Left forelimb (tissue), 1 donor: ENCODE measurements at places on chromosomes 13 and 19.

DNA sequence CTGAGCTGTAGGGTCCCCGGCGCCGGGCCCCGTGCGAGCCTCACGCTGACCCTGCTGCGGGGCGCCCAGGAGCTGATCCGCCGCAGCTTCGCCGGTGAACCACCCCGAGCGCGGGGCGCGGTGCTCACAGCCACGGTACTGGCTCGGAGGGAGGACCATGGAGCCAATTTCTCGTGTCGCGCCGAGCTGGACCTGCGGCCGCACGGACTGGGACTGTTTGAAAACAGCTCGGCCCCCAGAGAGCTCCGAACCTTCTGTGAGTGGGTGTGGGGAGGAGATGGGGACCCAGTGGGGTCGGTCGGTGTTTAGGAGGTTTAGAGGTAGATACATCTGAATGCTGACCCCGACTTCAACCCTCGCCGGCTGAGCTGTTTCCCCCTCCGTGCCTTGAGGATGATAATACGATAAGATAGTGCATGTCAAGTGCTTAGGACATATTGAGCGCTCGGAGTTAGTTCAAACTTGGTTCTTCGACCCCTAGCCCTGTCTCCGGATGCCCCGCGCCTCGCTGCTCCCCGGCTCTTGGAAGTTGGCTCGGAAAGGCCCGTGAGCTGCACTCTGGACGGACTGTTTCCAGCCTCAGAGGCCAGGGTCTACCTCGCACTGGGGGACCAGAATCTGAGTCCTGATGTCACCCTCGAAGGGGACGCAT lies 1.9 kb downstream of the ICAM5 start:
- DNase-seq = peak; percentile 64

DNA sequence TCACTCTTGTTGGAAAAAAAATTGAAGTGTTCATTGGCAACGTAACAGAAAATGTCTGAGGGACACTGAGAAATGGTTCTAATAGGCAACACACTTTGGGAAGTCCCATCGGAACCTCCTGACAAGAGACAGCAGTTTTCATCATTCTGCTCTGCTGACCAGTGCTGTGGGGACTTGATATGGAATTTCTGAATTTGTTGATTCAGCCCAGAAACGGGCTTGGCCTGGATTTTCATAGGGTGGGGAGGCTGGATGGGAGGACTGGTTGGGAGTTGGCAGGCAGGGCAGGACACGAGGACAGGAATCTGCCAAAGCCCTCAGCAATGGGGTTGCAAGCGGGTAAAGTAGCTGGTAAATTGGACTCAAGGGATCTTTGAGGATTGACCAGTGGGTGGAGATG lies 96.5 kb downstream of the DCT start:
- no peak for DNase-seq

DNA sequence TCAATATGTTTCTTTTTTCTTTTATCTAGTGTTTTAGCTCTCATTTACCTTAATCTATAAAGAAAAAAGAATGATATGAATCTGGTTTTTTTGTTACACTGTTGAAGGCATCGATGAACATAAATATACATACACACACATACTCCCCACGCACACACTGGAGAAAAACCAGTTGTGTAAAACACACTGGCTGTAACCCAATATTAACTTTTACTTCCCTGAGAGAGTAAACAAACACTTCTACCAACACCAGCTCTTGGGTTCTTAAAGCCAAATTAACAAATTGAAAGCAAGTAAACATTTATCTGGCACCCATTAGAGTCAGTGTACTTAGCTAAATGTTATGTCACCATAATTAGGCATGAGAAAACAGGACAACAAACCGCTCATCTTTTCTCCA lies 145.7 kb downstream of the ABCC4 start:
- no peak for DNase-seq

- DNase-seq = no peak
Measured at GRCh38 chr13:112657850-112658445, 31.9 kb upstream of the ATP11A start.

- DNase-seq = no peak
Measured at GRCh38 chr13:112695121-112695520, 5.3 kb downstream of the ATP11A start.

DNA sequence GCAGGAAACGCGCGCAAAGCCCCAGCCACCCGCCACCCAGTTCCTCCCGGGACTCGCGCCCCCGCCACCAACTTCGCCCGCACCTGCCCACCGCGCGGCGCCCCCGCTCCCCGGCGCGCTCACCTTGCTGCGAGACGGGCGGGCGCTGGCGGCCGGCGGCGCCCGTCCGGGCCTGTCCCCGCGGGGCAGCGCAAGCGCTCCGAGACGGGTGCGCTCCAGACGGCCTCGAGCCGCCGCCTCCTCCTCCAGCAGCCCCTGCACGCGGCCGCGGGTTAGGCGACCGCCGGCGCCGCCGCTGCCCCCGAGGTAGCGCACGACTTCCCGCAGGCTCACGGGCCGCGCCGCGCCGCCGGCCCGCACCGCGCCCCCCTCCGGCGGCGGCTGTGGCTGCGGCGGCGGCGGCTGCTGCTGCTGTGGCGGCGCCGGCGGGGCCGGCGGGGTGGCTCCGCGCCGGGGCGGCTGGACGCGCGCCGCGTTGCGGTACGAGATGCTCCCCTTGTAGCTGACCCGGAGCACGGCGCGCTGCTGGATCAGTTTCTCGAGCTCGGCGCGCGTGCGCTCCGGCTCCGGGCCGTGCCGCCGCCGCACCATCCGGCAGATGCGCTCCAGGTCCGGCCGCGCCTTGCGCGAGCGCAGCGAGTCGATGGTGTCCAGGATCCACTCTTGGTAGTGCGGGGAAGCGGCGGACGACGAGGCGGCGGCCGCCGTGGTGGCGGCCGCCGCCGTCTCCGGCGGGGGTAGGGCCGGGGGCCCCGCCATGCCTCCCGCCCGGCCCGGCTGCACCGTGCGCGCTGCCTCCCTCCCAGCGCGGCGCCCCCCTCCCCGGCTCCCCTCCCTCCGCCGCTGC lies 666 bp downstream of the SAMD1 start:
- DNase-seq = no peak

- DNase-seq = no peak
Measured at GRCh38 chr13:20828539-20829364, 55.0 kb upstream of the EEF1AKMT1 start.

DNA sequence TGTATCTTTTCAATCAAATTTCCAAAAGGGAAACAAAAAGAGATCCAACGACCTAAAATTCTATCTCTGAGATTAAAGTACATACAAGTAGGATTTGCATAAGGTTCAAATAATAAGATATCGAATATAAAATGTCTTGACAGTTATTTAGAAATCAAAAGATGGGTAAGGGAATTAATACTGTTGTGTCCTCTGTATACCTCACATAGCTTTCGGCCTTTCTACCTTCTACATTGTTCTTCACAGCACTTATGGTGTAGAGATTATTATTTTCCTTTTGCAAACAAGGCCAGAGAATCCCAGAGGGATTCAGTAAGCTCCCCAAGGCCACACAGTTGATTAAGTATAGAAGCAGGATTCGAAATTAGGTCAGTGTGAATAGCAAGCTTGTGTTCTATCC lies 403.6 kb downstream of the SPRY2 start:
- no peak for DNase-seq

GRCh38 chr13:79307433-79307861 lies 98.6 kb downstream of the RBM26 start:
- DNase-seq = no peak

GRCh38 chr13:87498681-87499080 lies 172.5 kb upstream of the SLITRK5 start:
- no peak for DNase-seq

DNA sequence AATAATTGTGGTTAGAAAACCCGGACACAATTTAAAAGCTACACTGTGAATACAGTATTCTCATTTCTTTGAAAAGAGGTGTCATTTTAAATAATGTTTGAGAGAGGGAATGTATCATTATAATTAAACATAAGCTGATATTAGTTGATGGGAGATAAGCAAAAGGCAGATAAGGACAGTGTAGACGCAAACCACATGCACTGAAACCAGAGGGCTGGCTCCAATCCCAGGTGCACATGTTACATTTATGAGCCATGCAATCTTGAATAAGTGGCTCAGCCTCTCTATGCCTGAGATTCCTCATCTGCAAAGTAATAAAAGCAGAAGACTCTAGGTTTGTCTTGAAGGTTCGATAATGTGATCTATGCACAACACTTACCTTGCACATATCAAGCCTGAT lies 238.7 kb downstream of the EFNB2 start:
- DNase-seq = no peak

DNA sequence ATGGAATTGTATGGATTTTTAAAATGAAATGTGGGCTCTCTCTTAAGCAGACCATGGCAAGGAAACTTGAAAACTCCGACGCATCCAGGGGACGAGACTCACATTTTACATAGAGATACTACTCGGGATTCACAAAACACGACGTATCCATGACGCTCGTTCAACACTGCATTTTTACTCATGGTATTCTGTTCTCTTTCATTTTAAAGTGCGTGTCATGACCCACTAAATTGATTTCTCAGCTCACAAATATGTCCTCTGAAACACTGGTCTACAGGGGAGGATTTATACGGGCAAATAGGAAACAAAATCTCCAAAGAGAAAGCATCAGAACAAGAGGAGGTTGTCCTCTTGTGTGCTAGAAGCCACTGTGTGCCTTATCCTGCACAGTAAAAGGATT lies 523.5 kb downstream of the MYO16 start:
- no peak for DNase-seq

DNA sequence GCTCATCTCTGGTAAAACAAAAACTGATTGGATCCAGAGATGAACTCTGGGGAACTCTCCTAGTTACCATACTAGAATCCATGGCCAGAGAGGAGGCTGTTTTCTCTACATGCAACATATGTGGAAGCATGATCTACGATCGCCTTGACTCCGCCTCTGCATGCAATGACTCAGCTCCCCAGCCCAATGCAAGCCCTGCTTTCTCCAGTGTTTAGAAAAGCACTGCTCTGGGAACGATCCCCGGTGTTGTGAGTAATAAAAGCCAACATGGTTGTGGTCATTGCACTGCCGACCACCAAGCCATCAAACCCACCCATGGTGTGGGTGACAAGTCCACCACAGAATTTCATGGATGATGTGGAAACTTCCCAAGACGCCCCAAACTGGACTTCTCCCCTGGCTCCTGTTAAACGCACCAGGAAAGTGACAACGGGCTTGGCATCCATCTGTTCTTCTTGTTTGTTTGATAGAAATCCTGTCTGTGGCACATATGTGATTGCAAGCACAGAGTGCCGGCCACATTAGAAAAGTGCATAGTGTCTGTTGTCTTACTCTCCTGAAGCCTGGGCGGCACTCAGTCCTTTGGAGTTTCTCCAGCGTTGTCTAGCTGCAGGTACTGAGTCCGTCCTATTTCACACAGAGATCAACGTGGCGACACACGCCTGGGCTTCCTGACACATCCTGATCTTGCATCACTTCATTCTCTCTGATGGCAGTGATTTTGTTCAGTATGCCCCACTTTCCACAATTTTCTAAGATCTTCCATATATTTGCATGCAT lies 36.4 kb upstream of the VSTM2B start:
- no peak for DNase-seq

DNA sequence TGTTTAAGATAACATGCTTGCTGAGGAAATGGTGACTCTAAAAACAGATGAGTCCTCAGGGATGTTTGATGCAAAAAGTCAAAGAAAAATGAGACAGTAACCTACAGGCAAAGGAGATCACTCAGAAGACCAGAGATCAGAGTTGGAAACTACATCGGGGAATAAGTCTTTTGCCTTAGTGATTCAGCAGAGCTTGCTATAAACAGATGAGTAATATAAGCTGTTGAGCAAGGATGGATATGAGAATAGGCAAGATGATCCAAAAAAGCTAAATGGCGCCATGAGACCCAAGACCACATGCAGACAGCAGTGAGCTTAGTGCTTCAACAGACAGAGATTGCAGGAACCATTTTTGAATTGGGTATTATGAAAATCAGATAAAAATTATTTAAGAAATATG lies 168.6 kb downstream of the POSTN start:
- no peak for DNase-seq

DNA sequence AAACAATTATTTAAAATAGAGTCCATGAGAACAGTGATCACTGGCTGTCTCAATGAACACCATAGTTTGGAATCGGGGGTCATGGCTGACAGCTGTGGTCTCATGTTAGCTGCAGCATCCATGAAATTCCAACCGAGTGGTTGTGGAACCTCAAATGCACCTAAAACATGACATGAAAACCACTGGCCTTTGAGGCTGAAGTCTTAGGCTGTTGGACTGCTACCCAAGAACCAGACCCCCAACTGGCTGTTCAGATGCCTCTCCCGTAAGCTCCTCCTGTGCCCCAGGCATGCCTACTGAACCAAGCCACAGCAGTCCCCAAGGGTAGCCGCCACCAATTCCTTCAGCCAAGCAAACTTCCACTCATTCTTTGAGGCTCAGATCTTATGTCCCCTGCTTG lies 50.5 kb downstream of the ATP7B start:
- no peak for DNase-seq

- DNase-seq = no peak
Measured at GRCh38 chr13:44726778-44727177, 150.6 kb upstream of the TSC22D1 start.

GRCh38 chr13:39273953-39274738 lies 235.9 kb downstream of the NHLRC3 start:
- no peak for DNase-seq

GRCh38 chr19:15418231-15418578 lies 583 bp downstream of the AKAP8L start:
- DNase-seq = no peak
